ENCODE measurements at places on chromosomes 6 and 20.
A peak's percentile ranks its signal among the peaks of the same experiment; 100 is the strongest.

DNA sequence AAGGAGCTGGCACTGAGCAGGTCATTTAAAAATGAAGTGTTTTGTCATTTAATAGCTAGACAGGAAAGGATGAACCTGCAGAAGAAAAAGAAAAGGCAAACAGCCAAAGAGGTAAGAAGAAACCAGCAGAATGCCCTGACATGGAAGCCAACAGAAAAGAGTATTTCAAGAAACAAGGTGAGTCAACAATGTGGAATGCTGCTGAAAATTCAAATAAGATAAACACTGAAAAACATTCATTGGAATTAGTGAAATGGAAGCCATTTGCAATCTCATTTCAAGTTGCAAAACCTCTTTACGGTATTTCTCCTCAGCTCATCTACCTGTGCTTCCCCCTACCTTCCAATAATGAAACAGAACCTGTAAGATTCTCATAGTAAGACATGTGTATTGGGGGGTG is 59.6 kb downstream of the RWDD2A start:
- DNase-seq, result no peak

- DNase-seq, result no peak
Observed at GRCh38 chr6:149108749-149109100, 208.8 kb upstream of the TAB2 start.

DNA sequence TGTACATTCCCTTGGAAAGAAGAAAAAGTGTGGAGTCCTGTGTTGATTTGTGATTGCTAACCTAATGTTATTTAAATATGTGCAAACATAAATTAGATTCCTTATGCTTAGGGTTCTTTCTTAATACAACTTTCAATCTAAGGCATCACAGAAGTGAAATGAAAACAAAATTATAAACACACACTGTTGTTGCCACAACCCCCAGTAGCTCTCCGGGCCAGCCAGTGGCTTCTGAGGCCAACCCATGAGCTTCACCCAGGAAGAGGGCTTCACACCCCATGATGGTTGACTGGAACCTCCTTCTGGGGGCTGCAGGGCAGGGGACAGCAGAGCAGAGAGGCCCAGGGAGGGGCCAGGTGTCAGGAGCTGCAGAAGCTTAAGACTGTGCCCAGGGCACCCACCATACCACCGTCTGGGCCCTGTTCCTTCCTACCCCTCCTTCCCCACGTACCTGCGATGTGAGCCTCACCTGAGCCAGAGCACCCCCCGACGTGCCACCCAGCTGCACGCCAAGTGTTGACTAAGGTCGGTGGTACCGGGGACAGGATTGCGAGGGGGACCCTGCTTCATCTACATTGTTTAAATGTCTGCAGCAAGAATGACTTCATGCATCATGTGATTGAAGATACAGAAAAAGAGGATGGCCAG is 110.5 kb downstream of the FAM120B start:
- DNase-seq, result no peak

GRCh38 chr20:15703171-15703911 is 869.9 kb downstream of the KIF16B start:
- DNase-seq, result no peak

- no peak for DNase-seq
Observed at GRCh38 chr6:101528801-101529200, 135.3 kb downstream of the GRIK2 start.

- no peak for DNase-seq
Observed at GRCh38 chr6:3850451-3851203, 1.5 kb downstream of the FAM50B start.

- no peak for DNase-seq
Observed at GRCh38 chr6:147548921-147549475, 40.5 kb downstream of the SAMD5 start.

DNA sequence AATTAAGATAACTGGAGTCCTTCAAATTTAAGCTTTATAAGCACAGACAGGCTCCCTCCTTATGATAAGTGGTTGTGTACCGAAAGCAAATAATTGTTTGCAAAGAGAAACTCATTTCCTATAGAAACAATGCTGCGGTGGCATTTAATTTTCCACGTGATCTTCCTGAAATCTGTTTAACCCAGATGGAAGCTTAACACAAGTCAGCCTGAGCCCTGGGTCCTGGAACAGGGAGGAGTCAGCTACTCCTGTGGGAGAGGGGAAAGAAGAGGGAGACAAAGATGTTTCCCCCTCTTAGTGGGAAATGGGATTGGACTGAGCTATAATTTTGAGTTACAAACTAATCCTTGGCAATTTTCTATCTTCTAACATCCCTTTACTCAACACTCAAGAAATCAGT is 136.5 kb downstream of the ELOVL4 start:
- no peak for DNase-seq

DNA sequence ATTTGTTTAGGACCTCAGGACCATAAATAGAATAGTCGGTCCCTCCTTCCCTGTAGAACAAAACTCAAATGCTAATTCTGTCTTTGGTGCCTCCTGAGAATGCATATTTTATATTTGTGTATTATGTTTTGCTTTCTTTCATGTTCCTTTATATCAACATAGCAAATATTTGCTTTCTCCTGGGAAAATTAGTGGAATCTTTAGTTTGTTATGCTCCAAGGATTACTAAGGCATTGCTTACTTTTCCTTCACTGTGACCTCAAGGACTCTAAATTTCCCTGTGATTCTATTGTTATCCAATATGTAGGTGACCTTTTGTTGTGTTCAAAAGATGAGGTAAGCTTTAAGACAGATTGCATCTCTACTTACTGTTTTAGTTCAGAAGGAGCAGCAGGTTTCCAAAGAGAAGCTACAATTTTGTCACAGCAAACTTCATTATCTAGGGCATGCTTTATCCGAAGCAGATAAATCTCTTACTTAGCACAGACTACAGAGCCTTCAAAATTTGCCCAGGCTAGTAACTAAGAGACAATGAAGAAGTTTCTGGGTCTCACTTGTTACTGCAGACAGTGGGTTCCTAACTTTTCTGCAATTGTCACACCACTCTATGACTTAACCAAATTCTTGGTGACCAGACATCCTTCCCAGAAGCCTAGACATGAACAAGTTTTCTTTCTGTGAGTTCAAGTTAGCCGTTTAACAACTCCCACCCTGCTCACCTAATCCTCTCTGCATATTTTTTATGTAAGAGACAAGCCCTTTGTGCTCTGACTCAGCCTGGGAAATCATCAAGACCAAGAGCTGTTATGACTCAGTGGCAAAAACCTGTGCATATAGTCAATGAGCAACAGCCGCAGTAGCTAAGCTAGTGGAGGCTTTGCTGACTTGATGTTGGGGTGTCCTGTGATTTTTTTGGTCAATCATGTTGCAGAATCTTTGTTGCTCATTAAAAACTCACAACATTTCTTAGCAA is 378.8 kb downstream of the QKI start:
- DNase-seq, result no peak

GRCh38 chr6:34795836-34796425 is 4.0 kb downstream of the BLTP3A start:
- no peak for DNase-seq

- DNase-seq, result peak; percentile 90
Observed at GRCh38 chr6:32175711-32176475, at the start of gene AGPAT1. Gene AGPAT1 (minus strand): TSS chr6:32176084. CDS start chr6:32171496, 4,588 bp downstream.

DNA sequence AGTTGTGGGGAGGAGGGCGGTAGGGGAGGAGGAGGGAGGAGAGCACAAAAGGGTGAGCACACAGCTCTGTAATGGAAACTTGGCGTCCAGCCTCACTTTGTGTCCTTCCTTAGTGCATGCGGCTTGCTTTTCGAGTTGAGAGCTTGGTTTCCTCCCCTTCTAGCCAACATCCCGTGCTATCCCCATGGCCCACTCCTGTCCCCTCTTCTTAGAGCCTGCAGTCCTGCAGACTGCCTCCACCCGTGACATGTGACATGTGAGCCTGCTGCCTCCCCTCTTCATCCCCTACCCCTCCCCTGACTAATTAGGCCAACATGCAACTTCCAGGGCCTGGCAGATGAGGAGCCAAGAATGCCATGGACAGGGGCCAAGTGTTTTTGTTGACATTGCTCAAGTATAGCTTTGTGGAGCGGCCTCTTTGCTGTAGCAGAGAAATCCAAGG is 63.2 kb downstream of the SLC24A3 start:
- no peak for DNase-seq
